ENCODE measurements at places on chromosomes 12 and 14. TPM values are rescaled to one million over a fixed set of nuclear protein-coding genes. Genes with fewer than 3 reads are reported as not detected.

GRCh38 chr14:47065326-47065725 lies 413.7 kb upstream of the RPL10L start:
- no peak for DNase-seq

DNA sequence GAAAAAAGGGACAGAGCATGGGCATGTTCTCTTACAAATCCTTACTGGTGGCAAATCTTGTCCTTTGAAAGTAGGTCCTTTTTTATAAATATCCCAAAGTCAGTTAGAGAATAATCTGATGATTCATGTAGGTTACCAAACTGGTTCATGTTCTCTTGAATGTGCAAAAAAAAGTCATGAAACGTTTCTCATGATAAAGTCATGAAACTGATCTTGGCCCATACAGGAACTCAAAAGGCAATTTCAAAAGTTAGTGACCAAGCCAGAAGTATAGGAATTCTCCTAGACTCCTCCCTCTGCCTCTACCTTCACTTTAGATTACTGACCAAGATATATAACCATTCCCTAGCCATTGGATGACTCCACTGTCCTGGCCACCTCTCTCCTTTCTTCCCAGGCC lies 27.3 kb upstream of the SPTSSA start:
- DNase-seq, result no peak

DNA sequence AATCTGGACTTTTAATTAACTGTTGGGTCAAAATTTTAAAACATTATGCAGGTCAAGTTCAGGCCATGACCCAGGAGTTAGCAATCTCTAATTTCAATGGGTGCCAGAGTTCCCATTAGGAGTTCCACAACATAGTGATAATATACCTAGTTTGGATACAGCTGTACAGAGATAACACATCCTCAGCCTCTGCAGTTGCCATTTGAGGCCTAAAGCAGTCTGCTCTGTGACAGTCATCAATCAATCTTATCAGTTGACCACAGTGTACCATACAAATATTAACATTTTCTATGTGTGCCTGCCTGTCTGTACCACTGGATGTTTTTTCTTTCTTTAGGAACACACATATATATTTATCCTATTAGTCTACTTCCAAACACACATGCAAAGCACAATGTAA lies 54.0 kb upstream of the BBS10 start:
- DNase-seq, result no peak

- no peak for DNase-seq
Observed at GRCh38 chr14:41666301-41666700, 59.6 kb downstream of the LRFN5 start.

DNA sequence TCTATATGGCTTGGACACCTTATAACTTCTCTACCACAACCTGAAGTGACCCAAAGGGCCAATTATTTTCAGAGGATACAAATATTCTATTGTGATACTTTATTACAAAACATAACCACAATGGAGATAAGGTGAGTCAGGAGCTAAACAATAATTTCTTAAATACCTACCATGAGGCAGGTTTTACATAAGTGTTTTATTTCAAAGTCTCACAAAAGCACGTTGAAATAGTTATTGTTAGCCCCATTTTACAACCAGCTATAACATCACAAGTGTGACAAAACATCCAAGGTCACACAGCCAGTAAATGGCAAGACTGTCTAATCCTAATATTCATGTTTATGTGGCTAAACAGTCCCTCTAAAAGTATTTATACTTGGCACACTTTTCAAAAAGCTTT lies 40.2 kb downstream of the SLC2A13 start:
- no peak for DNase-seq

The COX8C gene
- not detected for total RNA-seq

The C12orf54 gene
- total RNA-seq, result 0.41 TPM

The SLC2A13 gene
- total RNA-seq, result 34.1 TPM

The MYF6 gene
- not detected for total RNA-seq

The AREL1 gene
- total RNA-seq, result 39.9 TPM

- DNase-seq, result no peak
Observed at GRCh38 chr14:44131861-44132260, 375.2 kb downstream of the FSCB start.

DNA sequence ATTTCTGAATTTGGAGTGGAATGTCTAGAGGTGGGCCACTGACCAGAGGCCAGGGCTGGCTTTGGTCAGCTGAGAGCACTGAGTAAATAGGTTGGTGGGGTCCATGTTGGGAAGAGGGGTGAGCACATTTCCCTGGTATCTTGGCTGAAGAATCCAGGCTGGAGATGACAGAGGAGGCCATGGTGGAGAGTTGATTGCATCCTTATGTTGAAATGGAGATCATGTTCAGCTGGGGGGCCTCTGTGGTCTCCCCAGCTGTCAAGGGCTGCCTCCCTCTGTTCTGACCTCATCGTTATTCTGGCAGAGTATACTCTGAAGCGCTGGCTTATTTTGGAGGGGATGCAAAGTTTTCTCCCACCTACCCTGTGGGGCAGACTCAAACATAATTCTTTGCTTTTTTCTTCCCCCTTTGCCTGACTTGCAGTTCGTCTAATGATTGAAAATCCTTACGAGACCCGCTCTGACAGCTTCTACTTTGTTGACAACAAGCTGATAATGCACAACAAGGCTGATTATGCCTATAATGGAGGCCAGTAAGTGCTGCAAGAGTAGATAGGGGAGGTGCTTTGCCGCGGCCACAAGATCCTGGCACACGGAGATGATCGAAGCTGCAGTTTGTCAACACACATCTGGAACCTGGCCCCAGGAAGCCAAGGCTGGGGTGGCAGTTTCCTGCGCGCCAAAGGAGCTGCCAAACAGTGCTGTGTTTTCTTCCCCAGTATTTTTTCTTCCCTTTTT lies 6.0 kb upstream of the ACADS start:
- DNase-seq, result no peak

GRCh38 chr12:29317556-29318363 lies 63.2 kb downstream of the ERGIC2 start:
- DNase-seq, result peak; percentile 31

The SLC22A17 gene
- total RNA-seq, result 35.5 TPM

The CLEC9A gene
- 0.39 TPM for total RNA-seq

The TESPA1 gene
- total RNA-seq, result 0.75 TPM

DNA sequence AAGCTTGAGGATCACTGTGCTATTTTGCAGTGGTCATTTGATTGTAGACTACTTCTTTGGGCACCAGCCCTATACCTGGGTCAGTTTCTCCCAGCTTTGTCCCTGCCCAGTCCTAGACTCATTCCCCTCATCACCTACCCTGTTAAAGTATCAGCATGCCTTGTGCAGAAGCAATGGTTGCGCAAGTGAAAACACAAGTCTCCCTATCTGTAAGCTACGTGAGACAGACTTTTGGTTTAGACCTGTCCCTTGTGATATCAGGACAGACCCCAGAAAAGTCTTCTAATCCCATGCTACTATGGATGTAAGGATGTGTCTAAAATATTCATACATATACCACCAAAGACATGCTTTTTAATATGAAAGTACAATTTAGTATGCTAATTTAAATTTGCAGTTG lies 88.8 kb upstream of the ATP2B1 start:
- no peak for DNase-seq

The TMTC1 gene
- total RNA-seq, result 10.5 TPM

The RASAL1 gene
- total RNA-seq, result 6.5 TPM

The ZNF891 gene
- 4.3 TPM for total RNA-seq

The KERA gene
- 0.32 TPM for total RNA-seq

The TAS2R43 gene
- total RNA-seq, result not detected

The TOMM20L gene
- total RNA-seq, result not detected

The MGAT2 gene
- 28.7 TPM for total RNA-seq

DNA sequence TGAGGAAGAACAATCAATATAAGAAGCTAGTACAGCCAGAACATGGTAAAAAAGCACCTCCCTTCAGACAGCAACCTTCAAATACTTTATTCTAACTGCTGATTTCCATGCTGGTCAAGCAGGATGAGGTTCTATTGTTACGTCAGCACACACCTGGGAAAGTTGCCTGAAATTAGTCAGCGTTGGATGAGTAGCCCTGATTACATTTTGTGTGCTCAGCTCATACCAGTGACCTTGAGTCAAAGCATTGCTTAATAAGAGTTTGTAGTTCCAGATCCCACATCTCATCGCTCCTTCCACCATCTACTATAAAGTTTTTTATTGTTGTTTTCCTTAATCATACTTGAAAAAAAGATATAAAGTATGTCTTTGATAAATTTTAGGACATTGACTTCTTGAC lies 361.5 kb downstream of the EGLN3 start:
- no peak for DNase-seq

DNA sequence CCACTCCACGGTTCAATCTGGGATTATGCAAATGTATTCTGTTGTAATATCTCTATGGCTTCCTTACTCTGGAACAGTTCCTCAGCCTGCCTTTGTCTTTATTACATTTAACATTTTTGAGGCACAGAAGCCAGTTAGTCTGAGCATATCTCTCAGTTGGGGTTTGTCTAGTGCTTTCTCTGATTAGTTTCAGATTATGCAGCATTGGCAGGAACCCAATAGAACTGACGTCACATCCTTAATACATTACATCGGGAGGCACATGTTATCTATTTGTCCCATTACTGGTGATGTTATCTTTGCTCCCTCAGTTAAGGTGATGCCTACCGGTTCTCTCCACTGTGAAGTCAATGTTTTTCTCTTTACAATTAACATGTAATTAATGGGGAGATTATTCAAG lies 62.4 kb downstream of the PPM1A start:
- DNase-seq, result peak; percentile 25

DNA sequence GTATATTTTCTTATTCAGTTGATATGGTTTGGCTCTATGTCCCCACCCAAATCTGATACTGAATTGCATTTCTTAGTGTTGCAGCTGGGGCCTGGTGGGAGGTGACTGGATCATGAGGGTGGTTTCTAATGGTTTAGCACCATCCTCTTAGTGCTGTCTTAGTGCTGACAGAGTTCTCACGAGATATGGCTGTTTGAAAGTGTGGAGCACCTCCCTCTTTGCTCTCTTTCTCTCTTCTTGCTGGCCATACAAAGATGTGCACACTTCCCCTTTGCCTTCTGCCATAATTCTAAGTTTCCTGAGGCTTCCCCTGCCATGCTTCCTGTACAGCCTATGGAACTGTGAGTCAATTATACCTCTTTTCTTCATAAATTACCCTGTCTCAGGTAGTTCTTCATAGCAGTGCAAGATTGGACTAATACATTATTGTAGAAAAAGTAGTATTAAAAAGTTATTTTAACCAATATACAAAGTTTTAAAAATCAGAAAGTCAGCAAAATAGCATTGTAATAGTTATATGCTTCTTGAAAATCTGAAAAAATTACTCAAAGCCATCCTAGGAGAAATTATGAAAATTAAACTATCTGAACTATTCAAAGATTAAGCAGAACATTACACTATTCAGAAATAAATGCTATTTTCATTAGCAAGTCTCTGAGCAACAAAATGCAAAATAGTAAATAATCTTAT lies 84.1 kb downstream of the PPP1R12A start:
- DNase-seq, result no peak

The GLIPR1L1 gene
- total RNA-seq, result not detected

The GYS2 gene
- not detected for total RNA-seq

The TRPV4 gene
- 0.92 TPM for total RNA-seq

- no peak for DNase-seq
Observed at GRCh38 chr14:104678346-104678745, 11.1 kb upstream of the INF2 start.

GRCh38 chr12:85883763-85884162 lies 9.7 kb downstream of the NTS start:
- no peak for DNase-seq

DNA sequence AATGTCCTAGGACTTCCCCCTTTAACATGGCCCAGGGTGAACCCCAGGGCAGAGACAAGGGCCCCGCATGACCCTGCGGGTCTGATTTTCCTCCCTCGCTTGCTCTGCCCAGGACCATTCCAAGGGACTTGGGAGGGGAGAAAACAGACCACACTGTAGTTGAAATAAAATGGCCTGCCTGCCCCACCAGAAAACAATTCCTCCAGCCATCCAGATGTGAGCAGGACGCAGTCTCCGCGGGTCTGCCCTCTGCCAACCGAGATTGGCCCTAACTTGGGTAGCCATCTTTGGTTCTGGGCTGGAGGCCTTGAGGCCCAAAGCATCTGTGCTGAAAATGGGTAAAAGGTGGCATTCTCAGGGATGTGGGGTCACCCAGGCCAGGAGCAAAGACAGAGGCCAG lies 75.5 kb downstream of the RFLNA start:
- no peak for DNase-seq

DNA sequence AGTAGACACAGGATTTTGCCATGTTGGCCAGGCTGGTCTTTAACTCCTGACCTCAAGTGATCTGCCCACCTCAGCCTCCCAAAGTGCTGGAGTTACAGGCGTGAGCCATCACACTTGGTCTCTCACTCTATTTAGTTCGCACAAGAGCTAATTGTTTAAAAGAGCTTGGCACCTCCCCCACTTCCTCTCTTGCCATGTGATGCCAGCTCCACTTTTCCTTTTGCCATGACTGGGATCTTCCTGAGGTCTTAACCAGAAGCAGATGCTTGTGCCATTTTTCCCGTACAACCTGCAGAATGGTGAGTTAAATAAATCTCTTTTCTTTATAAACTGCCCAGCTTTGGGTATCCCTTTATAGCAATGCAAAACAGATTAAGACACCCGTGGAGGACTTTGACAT lies 200.1 kb upstream of the FRMD6 start:
- no peak for DNase-seq

GRCh38 chr12:124172636-124173035 lies 122.3 kb upstream of the RFLNA start:
- no peak for DNase-seq

The ALDH1L2 gene
- total RNA-seq, result 5.0 TPM

DNA sequence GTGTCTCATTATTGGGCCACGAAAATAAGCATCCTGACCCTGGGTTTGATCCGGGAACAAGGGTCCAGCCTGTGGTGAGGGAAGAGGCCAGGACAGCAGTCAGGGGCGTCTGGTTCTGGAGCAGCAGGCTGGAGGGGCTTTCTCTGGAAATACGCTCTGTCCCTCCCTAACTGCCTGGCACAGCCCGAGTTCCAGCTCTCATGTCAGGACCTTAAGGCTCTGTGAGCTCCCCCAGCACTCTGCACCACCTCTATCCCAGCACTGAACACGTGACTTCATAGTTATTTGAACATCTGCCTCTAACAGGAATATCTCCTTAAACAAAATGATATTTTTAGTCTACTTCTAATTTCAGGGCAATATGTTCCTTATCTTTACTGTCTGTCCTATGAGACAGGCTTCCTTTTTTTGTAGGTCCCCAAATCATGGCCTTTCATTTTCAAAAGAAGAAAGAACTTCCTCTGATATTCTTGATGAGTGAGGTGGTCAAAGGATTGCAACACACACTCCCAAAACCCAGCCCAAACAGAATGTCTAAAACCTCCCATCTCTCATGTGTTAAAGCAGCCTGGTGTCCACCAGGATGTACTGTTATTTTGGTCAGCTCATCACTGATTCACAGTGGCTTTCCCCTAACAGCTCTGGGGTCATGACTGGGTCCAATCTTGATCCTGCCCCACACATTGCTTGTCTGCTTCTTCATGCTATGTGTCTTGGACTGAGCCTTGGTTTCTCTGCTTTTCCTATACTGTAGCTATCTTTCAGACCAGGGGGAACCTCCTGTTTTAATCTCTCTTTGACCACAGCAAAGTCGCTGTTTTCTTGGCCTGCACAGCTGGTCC lies 9.7 kb downstream of the AQP6 start:
- DNase-seq, result no peak

- peak; percentile 92 for DNase-seq
Observed at GRCh38 chr12:121795034-121795968, 1.8 kb upstream of the RHOF start.

GRCh38 chr12:52925717-52926595 lies 21.1 kb upstream of the KRT8 start:
- DNase-seq, result peak; percentile 74

GRCh38 chr12:53461059-53461458 lies 9.2 kb downstream of the PCBP2 start:
- no peak for DNase-seq

All from mucosa of descending colon (tissue), 3 donors.